EH (cell line): ENCODE measurements at places on chromosomes 3 and 15.

- no peak for DNase-seq
Measured at GRCh38 chr3:187630404-187630803, 39.8 kb downstream of the SST start.

GRCh38 chr3:44418549-44418948 is 58.9 kb downstream of the ZNF445 start:
- DNase-seq = no peak

GRCh38 chr3:119695480-119695879 is 7.3 kb upstream of the CFAP91 start:
- DNase-seq = peak; percentile 39

DNA sequence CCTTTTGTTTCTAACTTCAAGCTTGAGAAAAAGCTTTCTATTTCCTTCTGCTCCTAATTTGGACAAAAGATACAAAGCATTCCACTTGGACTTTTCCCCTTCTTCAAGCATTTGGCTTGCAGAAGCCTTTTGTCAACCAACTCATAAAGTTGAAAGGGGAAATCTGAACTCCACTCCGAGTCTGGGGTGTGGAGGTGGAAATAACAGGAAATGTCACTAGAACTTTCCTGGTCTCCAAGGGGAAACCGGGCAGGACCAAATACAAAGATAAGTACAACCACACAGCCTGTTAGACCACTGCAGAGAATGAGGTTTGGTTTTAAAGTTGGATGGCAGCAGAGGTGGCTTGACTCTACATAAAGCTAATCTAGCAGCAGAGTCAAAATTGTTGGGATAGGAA is 4.2 kb upstream of the C3orf80 start:
- peak; percentile 22 for DNase-seq

- no peak for DNase-seq
Measured at GRCh38 chr3:44989636-44990373, 13.8 kb downstream of the EXOSC7 start.
